Esophagus muscularis mucosa (tissue), 4 donors: ENCODE measurements at places on chromosomes 6 and 20. TPM values are rescaled to one million over a fixed set of nuclear protein-coding genes. Genes with fewer than 3 reads are reported as not detected.
A peak's percentile ranks its signal among the peaks of the same experiment; 100 is the strongest.

- DNase-seq: peak; percentile 62
Observed at GRCh38 chr20:50776122-50776817, 18.6 kb upstream of the BCAS4 start.

DNA sequence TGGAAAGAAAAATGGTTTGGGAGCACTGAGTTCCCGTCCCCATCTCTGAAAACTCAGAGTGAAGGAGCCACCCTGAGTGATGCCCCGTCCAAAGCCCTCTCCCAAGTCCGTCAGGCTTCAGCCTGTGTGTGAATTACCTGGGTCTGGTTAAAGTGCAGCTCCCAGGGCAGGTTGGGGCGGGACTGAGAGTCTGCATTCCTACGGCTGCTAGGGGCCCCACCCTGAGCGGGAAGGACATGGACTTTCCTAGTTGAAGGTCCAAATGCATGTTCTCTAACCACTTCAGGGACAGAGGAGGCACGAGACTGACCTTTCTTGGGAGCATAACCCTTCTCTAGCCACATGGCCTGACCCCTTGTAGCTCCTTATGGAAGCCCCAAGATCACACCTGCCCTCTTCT lies 97.2 kb downstream of the SYNDIG1 start:
- no peak for DNase-seq

ZBTB12 gene
- 2.5 TPM for total RNA-seq

GRCh38 chr6:121865811-121866210 lies 430.4 kb downstream of the GJA1 start:
- DNase-seq: no peak

DNA sequence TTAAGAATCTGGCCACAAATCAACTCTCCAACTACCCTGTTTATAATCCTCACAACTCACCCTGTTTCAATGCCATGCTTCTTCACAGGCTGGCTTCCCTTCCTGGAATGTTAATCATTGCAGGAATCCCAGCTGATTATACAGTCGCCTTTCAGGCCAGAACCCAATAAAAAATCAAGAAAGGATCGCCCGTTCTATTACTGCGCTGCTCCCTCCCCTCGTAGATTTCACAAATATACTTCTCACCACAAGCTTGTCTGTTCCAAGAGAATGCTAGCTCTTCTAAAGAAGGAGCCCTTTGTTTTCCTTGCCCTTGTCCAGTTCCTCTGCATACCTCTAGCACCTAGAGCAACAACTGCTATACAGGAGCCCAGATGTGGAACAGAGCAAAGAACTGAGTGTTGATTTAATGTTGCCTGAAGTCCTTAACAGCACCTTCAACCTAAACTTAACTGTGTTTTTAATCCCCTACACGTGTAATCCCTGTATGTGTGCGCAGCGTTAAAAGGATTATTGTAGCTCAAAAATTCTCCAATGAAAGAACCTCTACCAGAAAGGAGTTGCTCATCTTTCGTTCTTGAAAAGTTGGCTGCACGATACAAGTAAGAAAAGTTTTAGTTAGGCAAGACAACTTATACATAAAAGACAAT lies 988 bp downstream of the ECHDC1 start:
- no peak for DNase-seq

C4A gene
- total RNA-seq: 31.6 TPM

DNA sequence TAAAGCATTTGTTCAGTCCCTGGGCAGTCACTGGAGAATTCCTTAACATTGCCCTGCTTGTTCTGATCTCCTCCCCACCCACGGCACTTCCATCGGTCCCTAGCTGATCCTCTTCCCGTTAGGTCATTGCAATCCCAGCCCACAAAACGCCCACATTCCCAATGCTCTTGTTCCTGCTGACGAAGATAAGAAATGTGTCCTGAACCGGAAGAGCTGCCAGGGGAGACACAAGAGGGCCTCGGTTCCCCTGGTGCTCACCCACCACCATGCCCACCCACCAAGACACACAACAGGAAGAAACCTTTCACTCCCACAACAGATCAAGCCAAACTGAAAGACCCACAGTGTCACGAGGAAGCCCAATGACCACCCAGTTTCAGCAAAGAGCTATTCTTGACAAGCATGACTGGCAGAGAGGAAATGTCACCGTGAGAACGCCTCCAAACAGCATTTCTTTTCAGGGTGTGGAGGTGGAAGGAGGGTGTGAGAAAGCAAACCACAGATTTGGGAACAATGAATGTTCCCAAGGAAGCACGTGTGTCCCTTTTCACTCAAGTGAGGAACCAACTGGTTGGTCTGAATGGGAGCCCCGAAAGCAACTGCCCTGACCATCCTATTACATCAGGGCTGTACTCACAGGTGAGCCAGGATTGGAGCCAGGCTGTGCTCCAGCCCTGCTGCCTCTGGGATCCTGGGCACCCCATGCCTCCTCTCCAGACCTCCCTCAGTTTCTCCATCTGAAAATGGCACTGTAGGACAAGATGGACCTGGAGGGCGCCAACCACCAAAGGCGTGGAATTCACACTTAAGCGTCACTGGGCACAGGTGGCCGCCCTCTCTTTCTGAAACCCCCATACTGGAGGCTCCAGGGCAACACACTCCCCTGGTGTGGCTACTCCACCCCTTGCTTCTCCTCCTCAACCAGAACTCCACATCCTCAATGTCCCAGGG lies 97.5 kb downstream of the ZMYND8 start:
- DNase-seq: no peak

- no peak for DNase-seq
Observed at GRCh38 chr20:3744806-3745685, 12.6 kb downstream of the HSPA12B start.

DNA sequence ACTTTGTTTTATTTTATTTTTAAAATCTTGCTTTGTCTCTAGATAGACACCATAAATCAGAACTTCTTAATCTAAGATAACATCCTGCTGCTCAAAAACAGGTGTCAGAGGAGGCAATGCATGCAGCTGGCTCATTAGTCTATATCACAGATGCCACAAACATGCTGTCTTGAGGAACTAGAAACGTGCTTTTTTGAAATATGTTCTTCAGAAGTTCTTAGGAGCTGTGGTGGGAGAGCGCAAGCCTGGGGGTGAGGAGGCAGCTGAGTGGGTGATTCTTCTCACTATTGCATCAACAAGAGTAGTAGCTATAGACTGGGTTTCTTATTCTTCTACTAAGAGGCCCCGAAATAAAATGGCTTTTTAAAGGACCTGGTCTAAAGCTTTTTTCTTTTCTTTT lies 23.4 kb downstream of the IL22RA2 start:
- DNase-seq: no peak

OR2H1 gene
- not detected for total RNA-seq

DNA sequence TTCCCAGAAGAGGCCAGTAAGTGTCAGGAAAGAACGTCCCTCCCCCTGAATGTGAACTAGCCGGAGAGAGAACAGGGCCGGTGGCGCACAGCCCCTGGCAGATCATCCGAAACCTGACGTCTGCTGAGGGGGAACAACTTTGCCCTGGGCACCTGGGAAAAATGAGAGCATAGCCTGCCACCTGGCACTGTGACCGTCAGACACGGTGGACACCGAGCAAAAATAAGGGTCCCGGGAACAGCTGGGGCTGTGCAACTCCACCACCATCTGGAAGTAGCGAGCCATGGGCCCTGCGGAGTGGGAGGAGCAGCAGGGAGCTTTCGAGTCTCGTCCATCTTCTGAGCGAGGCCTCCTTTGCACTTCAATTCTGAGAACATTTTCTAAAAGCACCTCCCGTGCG lies 110.8 kb downstream of the EDN3 start:
- DNase-seq: no peak

PDE7B gene
- total RNA-seq: 3.4 TPM

DNA sequence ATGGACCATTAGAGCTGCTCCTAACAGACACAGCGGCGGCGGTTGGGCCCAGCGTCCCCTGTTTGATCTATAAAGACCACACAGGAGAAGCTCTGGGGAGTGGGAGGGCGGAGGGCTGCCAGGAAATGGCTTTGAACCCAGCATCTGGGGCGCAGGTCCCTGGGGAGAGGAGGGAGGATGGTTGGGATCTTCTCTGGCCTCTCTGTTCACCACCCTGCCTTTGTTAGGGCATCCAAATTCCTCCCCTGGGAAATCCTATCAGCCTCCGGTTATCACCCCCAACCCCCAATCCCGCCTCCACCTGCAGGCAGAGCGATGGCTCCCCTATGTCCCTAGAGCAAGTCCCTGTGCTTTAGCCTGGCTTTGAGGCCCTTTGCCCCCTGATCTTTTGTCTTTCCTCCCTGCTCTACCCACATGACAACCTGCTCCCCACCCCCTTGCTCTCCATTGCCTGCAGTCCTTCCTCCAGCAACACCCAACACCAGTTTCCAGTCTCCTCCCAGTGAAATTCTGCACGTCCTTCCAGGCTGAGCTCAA lies 7.1 kb downstream of the XKR7 start:
- DNase-seq: no peak

DNA sequence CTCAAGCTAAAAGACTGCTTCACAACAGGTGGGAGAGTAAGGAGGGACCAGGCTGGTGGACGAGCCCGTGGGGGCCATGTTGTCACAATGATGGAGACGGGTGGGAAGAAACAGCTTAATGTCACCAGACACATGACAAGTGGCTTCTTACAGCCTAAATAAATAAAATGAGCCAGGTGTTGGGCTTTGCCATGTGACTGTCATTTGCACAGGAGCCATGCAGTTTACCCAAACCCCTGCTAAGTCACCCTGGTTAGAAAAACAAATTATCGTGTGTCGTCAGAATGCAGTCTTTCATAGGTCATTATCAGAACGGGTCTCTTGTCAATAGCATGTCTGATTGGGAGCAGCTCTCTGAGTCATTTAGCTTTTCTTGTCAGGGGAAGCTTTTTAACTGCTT lies 18.5 kb downstream of the BTBD3 start:
- DNase-seq: no peak

DNA sequence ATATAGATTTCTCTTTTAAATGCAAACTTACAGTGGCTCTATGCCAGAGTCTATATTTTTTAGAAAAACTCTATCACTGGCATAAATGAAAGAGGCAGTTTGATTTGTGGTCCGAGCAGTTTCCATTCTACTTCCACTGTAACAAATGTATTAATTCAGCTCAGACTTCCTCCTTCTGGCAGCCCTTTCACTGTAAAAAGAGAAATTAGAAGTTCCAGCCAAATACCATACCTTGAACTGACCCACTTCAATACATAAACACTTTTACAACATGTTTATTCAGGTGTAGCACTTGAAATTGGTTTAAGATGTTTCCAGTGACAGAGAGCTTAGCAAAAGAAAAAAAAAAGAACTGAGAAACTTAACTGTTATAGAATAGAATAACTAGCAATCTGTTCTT lies 99.3 kb downstream of the BMP5 start:
- no peak for DNase-seq

GHRH gene
- total RNA-seq: not detected

EIF6 gene
- 77.0 TPM for total RNA-seq

SAMD5 gene
- total RNA-seq: 0.83 TPM

DNA sequence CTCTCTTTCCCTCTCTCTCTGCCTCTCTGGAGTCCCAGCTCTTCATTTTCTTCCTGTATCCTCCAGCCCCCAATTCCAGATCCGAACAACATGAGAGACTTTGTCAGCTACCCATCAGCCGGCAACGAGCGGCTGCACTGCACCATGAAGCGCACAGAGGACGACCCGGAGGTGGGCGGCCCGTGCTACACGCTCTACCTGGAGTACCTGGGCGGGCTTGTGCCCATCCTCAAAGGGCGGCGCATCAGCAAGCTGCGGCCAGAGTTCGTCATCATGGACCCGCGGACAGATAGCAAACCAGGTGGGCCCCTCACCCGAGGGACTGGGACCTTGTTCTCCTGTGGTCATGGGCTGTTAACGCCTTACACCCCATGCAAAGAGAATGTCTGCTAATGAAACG lies 78.9 kb upstream of the TMEM181 start:
- no peak for DNase-seq

VPS52 gene
- 34.9 TPM for total RNA-seq

SLC13A3 gene
- 0.66 TPM for total RNA-seq

GRCh38 chr20:5065166-5065878 lies 54.4 kb downstream of the PCNA start:
- DNase-seq: no peak

DNA sequence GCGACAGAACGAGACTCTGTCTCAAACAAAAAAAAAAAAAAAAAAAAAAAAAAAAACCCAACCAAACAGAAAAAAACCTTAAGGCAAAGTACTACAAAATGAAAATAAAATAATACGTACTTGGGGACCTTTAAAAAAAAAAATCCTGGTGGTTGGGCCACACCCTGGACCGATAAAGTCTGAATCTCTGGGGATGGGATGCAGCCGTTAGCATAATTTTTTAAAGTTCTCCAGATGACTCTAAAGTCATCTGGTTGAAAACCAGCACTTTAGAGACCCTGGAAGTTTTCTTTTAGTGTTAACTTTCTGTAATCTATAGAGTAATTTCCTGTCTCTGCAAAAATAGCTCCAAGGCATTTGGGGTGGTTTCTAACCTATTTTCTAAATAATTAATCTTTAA lies 142.9 kb upstream of the SALL4 start:
- DNase-seq: no peak

GRCh38 chr20:31815408-31816188 lies 3.6 kb upstream of the MYLK2 start:
- no peak for DNase-seq

SLC22A23 gene
- 13.1 TPM for total RNA-seq

DNA sequence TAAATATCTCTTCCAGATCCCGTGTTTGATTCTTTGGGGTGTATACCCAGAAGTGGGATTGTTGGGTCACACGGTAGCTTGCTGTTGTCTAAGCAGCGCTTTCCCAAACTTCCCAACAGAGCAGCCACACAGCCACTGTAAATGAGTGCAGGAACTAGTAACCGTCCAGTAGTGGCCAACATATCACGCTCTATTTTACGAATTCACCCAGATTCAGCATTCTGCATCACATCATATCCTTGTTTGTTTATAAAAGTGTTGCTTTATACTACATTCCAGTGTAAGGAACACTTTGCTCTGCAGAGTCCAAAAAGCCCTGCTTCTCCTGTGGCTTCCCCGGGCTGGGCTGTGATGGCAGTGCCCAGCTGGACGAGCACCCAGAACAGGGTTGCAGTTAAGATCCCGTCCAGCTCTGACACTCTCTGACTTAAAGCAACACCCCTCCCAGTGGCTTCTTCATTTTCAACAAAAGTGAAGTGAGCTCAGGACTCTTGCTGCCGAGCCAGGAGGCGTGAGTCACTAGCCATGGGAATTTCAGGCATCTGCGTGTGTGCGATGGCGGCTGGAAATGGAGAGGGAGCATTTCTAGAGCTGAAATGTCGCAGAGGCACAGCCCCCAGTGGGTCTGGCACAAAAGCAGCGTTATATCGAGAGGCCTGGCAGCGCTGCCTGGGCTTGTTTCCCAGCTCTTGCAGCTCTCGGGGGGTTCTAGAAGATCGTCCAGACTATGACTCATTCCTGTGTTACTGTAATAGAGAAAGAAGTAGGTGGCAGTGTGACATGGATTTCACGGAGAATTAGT lies 216.3 kb upstream of the ECI2 start:
- no peak for DNase-seq

DNA sequence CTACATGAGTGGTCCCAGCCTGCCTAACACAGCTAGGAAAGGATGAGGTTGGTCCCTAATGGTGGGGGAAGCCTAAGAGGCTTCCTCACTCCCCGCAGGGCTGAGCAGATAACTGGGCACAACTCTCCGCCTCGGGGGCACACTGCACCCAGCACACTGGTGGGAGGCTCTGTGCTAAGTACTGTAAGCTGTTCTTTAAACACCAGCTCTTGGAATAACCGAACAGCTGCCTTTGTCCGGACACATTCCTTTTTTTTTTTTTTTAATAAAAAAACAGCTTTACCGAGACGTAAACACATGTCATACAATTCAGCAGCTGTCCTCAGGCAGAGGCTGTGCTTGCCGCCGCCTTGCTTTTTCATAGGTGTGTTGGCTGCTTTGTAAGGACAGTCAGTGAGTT lies 6.9 kb downstream of the PSMG4 start:
- no peak for DNase-seq

- no peak for DNase-seq
Observed at GRCh38 chr20:50358971-50359370, 151.2 kb upstream of the PTPN1 start.
